Choroid plexus epithelial cell (primary cell): ENCODE measurements at places on chromosomes 2 and 18.

DNA sequence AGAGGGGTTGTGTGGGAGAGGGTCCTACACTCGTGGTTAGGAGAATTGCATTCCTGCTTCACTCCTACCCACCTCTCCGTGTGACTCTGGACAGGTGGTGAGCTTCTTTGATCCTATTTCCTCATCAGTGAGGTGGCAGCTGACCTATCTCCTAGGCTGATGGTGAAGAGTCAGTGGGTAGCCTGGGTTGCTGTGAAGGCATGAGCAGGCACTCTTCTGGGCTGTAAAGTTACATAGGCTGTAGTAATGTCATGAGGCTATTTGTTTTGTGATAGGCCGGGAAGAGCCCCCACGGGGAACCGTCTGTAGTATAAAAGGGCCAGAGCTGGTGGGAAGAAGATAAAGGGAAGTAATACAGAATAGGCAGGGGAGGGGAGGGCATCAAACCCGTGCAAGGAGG lies 83.8 kb downstream of the TMEM247 start:
- no peak for DNase-seq

DNA sequence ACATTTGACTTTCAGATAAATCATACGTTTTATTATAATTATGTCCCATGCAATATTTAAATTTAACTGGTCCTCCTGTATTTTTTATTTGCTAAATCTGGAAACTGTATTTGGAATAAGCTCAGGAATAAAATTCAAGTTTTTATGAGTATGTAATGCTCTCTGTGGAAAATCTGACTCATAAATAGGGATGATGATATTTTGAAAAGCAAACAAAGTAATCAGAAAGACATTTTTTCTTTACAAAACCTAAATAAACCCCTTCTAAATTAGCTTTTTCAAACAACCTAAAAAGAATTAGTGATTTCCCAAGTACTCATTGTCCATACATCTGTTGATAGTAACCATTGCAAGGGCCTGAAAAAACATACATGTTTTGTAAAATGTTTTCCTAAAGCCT lies 41.1 kb downstream of the ASB1 start:
- no peak for DNase-seq

- DNase-seq = peak; percentile 97
These were observed 94.2 kb upstream of the FSHR start for GRCh38 chr2:49248506-49248905.

- no peak for DNase-seq
These were observed 27.5 kb downstream of the ARHGAP25 start for GRCh38 chr2:68762100-68762499.

GRCh38 chr2:39150102-39150562 lies 29.3 kb upstream of the SOS1 start:
- DNase-seq = no peak

GRCh38 chr2:45623098-45623497 lies 12.0 kb upstream of the SRBD1 start:
- DNase-seq = no peak
